Activated CD8-positive, alpha-beta T cell treated with anti-CD3 and anti-CD28 coated beads, Interleukin-2, amount 10 ng/mL, durations not matched to agents 7 days and 5 days (primary cell): ENCODE measurements at places on chromosomes 3 and 15. TPM values are rescaled to one million over a fixed set of nuclear protein-coding genes. Genes with fewer than 3 reads are reported as not detected.

IQSEC1 gene
- 53.8 TPM for total RNA-seq

NME9 gene
- total RNA-seq, result not detected

MESP1 gene
- total RNA-seq, result 2.4 TPM

EPHA3 gene
- total RNA-seq, result not detected

CPA3 gene
- not detected for total RNA-seq

CD200R1 gene
- total RNA-seq, result 6.4 TPM

SNAPC5 gene
- 25.0 TPM for total RNA-seq

AGBL1 gene
- not detected for total RNA-seq

MME gene
- total RNA-seq, result not detected

P3H2 gene
- not detected for total RNA-seq

DNA sequence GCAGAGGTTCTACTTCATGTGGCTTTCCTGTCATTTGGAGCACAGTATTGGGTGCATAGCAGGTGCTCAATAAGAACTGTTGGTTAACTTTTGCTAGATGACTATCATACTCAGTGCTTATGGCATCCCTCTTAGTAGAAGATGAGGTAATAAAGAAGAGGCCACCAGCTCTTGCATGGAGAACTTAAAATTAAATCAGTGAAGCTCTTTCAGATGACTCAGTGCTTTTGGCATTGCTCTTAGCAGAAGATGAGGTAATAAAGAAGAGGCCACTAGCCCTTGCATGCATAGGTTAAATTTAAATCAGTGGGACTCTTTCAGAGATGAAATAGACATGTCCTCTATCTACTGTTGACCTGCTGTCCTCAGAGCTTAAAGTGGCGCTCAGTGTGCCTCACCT lies 109.4 kb upstream of the FGF7 start:
- DNase-seq, result no peak

DNA sequence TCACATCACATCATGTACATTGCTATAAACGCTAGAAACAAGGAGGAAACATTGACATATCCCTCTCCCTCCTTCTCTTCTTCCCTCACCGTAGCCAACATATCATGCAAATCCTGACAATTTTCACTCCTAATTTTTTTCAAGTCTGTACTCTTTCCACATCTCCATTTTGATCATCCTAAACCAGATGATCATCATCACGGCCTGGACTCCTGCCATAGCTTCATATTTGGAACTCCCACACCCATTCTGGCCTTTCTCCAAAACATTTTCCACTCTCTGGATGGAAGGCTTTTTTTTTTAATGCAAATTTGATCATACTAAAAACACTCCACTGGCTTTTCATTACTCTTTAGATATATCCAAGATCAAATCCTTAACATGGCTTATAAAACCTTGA lies 248.0 kb upstream of the CNTN3 start:
- DNase-seq, result no peak

DNA sequence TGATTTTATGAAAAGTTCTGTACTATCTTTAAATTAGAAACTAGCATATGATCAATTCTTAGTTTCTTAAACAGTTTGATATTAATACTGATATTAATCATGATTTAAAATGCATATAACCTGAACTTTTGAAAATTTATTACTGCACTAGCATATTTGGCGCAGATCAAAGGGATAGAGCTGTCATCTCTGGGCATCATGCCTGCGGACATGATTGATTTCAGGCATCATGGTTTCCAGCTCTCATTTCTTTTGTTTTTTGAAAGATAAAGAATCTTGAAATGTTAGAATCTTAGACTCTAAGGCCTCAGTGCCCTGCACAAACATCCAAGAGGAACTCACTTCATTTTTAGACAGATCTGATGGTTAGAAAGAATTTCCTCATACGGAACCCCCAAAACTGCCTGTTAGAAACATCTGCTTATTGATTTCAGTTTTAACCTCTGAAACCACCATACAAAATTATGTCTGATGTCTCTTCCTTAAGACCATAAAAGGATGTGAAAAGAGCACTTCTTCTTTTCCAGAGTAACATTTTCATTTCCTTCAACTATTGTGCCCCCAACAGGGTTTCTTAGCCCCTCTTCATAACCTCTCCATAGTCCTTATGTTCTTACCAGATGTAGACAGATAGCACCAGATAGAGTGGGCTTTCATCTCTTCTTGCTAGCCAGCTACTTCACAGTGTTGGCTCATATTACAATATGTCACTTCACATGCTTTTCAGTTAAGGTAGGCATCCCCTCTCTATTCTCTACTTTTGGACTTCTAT lies 110.8 kb downstream of the BBX start:
- DNase-seq, result no peak

- no peak for DNase-seq
These were observed 230.5 kb upstream of the CHRNA7 start for GRCh38 chr15:31799715-31800321.

GRCh38 chr15:61216519-61216918 lies 12.6 kb downstream of the RORA start:
- no peak for DNase-seq

GRCh38 chr3:15294929-15295328 lies 37.5 kb downstream of the SH3BP5 start:
- DNase-seq, result no peak

DNA sequence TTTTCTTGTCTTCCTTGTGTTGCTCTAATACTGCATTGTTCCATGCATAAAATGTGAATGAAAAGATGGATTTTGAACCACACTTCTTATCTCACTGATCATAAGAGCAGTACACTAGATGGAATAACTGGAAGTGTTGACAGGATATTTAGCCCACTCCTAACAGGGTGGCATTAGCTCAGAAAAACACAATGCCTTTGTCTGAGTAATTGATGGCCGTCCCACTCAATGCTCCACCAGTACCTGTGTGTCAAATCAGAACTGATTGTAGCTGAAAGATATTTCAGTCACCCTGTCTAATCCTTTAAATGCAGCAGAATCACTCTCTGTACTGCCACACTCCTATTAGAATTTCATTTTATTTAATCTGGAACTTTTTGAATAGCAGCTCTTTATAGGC lies 526.5 kb downstream of the UNC13C start:
- no peak for DNase-seq

DNA sequence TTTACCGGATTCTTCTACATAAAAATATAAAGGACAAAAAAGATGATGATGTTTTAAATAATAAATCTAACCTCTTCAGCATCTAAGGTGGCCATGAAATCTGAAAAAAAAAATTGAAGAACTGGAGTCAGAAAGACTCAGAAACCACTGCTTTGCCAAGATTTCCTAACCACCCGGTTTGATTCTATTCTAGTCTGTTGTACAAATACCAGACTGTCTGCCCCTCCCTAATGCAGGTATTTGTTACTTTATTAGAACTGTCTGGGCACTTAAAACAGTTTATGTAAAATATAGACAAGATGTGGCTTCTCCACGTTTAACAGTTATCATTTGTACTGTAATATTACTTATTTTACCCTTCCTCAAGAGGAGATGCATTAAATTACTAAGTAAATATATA lies 48.8 kb downstream of the UACA start:
- DNase-seq, result no peak

DNA sequence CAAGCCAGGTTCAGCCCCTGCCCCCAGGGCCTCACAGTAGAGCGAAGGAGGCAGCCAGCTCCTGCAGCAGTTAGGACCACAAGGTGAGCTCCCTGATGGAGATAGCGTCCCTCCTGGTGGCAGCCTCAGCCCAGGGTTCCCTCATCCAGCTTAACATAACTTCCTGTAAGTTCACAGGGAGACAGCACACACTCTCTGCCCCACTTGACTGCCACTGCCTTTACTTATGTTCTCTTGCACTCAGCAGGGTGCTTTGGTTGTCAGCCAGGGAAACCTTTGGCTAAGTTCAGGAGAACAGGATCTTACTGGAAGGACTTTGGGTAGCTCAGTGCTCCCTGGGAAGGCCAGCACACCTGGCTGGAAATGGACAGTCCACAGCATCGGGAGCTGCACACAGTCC lies 10.9 kb downstream of the KBTBD13 start:
- no peak for DNase-seq

GRCh38 chr3:169460035-169460434 lies 203.5 kb downstream of the MECOM start:
- DNase-seq, result no peak

- DNase-seq, result no peak
These were observed 10.2 kb downstream of the MRPS22 start for GRCh38 chr3:139353920-139354556.

DNA sequence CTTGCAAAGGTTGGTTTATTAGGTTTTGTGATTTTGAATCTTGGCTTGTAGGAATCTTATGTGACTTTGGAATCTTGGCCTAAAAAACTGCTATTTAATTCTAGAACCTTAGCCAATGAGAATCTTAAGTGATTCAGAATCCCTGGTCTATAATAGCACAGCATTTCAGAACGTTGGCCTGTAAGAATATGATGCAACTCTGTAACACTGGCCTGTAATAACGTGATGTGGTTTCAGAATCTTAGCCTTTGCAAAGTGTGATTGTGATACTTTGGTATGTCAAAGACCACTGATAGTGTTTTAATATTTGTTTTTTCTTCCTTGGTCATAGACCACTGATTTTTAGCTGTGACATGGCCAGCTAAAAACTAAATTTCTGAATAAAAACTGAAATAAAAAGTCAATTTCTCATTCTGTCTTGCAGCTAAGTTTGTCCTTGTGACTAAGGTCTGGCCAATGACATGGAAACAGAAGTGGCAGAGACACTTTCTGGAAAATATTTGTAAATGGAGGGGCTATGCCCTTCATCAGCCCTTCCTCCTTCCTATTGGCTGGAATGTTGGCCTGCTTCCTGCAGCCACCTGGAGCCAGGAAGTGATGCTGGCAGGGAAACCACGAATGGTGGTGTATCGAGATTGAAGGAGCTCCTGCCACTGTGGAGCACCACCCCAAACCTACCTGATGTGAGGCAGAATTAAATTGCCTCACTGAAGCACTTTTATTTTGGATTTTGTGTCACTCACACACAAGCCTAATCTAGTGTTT lies 42.3 kb upstream of the CORO2B start:
- no peak for DNase-seq

DNA sequence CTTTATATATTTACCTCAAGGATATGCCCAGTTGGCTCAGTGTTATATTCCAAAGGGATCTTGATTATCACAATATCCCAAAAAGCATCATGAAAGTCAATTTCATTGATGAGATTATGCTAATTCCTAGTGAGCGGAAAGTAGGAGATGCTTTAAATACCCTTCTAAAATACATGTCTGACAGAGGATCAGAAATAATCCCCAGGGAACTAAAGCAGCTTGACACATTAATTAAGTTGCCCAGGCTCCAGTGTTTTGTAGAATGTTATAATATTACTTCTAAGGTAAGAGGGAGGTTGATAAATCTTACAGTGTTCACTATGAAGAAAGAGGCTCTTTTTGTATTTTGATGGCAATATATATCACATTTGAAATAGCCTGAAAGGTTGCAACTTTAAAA lies 767.5 kb upstream of the ROBO1 start:
- DNase-seq, result no peak

GRCh38 chr3:159548675-159549335 lies 439.8 kb upstream of the IL12A start:
- DNase-seq, result no peak

GRCh38 chr15:70437882-70438451 lies 325.4 kb downstream of the UACA start:
- DNase-seq, result no peak

- DNase-seq, result no peak
These were observed 165.4 kb upstream of the PPP2R3A start for GRCh38 chr3:135800071-135800549.

DNA sequence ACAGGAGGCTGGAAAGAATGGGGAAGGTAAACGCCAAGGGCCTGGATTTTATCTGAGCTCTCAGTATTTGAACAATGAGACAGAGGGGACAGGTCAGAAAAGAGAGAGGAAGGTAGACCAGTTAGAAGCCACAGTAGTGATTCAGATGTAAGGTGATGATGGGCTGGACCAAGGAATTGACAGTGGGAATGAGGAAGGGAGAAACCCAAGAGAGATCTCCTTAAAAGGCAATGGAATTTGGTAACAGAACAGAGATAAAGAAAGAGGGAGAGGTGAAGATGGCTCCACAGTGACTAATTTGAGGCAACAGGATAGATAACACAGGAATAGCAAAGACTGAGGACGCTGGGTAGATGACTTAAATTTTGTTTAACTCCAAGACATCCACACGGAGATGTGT lies 11.4 kb upstream of the HEG1 start:
- DNase-seq, result no peak

- DNase-seq, result no peak
These were observed 160.0 kb downstream of the NAALADL2 start for GRCh38 chr3:175018946-175019727.

- DNase-seq, result no peak
These were observed 36.6 kb downstream of the RUBCN start for GRCh38 chr3:197700095-197700494.

DNA sequence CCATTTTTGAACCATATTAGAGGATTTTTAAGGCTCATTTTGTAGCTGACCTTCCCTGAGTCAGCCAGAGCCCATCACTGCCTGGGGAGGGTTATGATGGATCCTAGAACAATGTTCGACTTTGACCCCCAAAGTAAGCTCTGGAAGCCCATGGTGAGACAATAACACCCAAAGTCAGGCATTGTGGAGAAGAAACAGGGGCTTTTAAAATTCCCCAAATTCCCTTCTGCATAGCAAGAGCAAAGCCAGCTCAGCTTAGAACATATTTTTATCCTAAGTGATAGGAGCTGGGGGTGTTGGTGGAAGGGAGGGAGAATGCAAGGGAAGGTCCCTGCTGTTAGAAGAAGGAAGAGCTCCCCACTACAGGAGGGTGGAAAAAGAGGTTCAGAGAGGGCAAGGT lies 4.0 kb downstream of the ITGA11 start:
- DNase-seq, result no peak

DNA sequence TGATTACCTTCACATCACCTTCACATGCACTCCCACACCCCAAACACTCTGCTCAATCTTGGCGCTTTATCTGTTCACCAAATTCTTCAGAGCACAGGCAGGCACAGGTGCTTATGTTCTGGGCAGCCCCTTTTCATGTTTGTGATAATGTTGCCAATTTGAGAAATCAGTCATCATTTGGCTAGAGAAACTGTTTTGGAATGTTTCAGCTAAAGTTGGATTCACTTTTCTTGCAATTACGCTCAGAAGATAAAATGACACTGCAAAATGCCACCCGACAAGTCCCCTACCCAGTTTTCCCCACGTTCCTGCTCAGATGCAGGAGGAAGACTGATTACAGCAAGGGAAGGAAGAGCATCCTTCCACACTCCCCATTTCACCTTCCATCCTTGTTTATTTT lies 192.9 kb upstream of the LRRN1 start:
- no peak for DNase-seq
